ENCODE measurements at places on chromosomes 7 and 10.

- DNase-seq: peak; percentile 53
Measured at GRCh38 chr10:100391163-100392002, 44.4 kb downstream of the SCD start.

- DNase-seq: no peak
Measured at GRCh38 chr7:49295146-49295545, 370.8 kb downstream of the CDC14C start.

DNA sequence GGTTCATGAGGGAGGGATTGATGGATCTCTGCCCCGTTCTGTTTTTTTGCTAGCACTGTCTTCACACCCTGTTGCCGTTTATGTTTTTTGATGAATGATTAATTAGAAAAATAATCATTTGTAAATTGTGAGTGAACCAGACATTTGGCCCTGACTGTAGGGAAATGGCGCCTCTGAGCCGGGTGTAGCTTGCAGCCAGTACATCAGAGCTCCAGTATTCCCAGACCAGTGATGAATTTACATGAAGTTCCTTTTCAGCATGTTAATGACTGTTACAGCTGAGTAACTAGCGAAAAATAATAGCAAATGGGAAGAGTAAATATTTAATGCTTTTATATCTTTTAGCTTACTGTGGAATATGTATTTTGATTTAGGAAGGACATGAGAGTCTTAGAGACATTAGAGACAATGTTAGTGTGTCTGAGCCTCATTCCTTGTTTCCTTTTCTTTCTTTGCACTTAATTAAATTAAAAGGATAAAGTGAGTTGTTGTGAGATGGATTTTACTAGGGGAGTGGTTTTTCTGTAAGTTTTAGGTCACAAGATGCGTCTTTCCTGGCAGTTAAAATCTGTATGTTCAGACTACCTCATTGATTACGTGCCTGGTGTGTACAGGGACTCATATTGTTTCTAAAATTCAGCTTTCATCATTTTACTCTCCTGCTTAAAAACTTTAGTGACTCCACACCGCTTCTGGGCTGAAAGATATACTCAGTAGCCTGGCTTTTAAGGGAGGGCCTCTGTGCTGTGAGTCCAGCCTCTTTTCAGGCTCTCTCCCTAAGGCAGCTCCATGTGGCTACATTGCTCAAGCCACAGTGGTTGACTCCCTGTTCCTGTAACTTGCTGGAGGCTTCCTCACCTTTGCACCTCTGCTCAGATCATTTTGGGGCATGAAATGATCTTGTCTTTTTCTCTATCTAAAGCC, 86.4 kb downstream of the AUTS2 start:
- no peak for DNase-seq

- no peak for DNase-seq
Measured at GRCh38 chr7:2974093-2974819, 69.4 kb downstream of the CARD11 start.

DNA sequence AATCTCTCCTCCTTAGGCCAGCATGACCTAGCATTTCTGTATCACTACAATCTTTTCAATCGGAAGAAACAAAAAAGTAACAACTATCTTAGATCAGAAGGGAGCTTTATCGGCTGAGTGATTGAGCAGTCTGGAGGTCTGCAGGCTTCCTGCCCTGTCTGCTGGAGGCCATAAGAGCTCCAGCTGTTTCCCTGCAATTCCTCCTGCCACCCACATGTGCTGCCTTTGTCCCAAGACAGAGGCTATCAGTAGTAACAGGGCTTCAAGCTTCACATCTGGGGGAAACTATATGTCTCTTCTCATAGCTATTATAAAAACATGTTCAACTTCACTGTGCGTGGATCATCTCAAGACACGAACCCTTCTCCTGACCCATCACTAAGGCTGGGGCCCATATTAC, 70.1 kb upstream of the VWC2 start:
- DNase-seq: no peak

- DNase-seq: no peak
Measured at GRCh38 chr10:26792758-26793495, 67.8 kb downstream of the ABI1 start.

GRCh38 chr7:139598642-139599041, 75.2 kb downstream of the CLEC2L start:
- DNase-seq: no peak

DNA sequence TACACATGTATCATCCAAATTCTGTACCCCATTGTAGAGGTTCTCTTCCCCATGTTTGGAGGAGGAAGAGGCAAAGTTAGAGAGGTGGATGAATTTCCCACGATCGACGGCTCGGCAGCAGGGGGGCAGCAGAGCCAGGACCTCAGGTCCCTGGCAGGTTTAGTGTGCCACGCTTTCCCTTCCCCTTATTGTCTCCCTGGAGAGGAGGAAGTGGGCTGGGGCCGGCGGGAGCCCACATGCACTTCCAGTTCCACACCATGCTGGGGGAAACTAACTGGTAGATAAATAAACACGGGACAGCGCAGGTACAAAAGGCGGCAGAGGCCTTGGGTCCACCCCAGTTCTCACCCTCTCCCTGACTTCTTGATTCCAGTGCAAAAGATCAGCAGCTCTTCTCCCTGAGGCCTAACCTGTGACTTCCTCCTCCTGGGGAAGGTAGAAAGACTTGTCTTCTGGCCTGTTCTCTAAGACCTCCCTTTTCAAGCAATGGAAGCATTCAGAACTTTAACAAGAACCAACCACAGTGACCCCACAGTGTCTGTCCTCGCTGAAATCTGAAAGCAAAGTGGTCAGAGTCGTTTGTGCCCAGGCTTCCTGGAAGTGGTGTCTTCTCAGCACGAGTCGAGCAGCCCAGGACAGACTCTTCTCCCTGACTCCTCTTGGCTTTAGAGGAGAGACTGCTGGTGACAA, 30.5 kb upstream of the SRGN start:
- no peak for DNase-seq

DNA sequence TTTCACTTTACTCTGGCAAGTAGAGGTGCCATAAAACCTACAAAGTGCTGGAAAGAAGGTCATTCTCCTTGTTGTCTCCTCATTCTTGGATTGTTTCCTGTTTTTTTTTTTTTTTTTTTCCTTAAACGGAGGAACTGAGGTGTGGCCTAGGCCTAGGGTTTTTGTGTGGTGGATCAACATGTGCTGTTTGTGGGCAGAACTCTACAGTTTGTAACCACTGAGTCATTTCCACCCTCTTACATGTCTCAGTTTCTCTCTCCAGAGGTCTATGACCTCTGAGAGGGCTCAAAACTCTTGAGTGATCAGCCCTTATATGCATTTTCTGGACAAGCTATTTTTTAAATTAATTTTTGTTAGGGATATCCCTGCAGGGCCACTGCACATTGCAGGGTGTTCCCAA, 296.0 kb downstream of the PPP1R3A start:
- no peak for DNase-seq

DNA sequence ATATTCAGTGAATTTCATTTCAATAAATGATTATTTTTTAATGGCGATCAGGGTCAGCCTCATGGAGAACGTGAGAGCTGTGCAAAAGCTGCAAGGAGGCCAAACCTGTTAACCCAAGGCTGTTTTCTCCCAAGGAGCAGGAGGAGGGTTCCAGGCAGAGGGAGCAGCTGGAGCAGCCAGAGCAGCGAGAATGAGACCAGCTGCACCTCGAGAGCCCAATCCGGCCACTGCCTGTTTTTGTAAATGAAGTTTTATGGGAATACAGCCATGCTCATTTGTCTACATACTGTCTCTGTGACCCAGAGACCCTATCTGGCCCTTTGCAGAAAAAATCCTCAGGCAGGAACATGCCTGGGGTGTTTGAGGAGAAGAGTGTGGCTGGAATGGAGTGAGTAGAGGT, 104.9 kb downstream of the GRK5 start:
- no peak for DNase-seq

- peak; percentile 92 for DNase-seq
Measured at GRCh38 chr7:142782922-142783900, 12.4 kb downstream of the PRSS2 start.

DNA sequence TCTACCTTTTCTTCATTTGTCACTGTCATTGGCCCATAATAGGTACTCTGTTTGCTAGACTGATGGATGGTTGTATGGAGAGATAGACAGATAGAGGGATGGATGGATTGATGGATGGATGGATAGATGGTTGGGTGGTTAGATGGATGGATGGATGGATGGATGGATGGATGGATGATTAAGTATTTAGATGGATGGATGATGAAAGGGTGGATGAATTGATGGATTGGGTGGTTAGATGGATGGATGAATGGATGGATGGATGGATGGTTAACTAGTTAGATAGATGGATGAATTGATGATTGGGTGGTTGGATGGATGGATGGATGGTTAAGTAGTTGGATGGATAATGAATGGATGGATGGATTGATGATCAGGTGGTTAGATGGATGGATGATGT, 334.7 kb upstream of the AUTS2 start:
- DNase-seq: no peak

GRCh38 chr7:13421776-13422175, 567.7 kb downstream of the ETV1 start:
- DNase-seq: no peak

DNA sequence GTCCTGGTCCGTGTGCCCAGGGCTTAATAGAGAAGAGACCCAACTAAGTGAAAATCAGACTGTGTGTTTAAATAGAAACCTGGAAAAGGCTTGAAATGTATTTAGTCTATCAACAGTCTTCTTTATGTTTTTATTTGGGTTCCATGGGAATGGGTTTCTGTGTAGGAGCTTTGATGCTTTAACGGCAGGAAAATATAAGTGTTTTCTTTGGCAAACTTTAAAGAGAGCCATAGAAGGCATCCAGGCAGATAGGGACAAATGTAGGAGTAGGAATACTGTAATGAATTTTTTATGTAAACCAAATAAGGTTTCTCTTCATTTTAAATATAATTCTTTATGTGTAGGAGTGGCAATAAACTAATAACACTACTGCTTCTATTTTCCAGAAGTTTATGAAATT, 989.0 kb downstream of the GATA3 start:
- DNase-seq: no peak

DNA sequence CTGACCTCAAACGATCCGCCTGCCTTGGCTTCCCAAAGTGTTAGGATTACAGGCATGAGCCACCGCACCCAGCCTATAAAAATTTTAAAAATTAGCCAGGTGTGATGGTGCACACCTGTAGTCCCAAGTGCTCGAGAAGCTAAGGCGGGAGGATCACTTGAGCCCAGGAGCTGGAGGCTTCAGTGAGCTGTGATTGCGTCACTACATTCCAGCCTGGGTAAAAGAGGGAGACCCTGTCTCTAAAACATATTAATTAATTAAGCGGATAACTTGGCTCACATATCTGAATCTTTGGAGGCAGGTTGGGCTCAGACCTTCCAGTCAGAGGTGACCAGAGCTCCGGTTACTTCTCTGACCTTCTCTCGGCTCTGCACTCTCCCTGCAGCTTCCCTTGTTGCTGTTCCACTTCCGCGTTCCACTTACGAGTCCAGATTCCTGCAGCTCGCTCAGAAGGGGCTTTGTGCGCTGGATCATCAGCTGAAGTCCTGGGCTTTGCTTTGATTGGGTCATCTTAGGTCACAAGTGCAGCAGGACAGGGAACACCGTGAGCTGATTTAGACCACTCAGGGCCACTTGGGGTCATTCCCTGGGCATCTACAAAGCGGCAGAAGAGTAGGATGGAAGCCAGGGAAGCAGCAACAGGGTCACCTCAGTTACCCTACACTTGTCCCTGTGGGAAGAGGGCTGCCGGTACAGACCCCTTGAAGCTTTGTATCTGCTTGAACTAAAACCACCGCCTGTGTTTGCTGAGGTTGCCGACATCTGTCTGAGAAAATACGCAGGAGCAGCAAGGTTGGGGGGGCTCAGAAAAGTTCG, 2.0 kb upstream of the ARPC1B start:
- DNase-seq: no peak

DNA sequence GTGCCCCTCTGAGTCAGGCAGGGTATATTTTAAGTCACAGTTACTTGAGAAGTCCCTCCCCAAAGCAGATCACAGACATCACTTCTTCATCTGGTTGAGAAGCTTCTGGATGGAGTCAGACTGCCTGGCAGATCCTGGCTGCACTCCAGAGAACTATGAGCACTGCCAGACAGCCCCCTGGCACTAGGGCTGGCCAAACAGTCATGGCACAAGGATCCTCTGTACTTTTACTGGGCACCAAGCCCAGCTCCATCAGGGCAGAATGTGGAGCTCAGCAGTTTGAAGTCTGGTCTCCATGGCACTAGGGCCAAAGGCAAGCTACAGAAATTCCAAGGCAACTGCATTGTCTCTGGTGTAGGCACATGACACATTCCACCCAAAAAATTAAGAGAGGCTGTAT, 162.1 kb downstream of the NRG3 start:
- no peak for DNase-seq

DNA sequence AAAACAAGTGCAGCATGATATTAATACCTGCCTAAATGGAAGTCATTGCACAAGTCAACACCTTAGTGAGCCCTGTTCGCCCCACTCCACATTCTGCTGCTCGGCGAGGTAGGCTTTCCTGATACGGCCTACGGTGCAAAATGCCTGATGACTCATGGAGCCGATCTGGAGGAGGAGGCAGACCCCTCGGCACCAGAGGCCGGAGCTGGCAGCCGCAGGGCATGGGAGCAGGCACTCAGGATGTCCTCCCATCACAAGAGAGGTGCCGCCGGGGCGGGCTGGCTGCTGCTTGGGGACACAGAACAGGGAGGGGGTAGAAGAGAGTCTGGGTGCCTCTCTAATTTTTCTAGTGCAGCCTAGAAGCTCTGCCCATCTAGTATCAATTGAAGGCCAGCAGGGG, 418.5 kb upstream of the MGMT start:
- DNase-seq: no peak

DNA sequence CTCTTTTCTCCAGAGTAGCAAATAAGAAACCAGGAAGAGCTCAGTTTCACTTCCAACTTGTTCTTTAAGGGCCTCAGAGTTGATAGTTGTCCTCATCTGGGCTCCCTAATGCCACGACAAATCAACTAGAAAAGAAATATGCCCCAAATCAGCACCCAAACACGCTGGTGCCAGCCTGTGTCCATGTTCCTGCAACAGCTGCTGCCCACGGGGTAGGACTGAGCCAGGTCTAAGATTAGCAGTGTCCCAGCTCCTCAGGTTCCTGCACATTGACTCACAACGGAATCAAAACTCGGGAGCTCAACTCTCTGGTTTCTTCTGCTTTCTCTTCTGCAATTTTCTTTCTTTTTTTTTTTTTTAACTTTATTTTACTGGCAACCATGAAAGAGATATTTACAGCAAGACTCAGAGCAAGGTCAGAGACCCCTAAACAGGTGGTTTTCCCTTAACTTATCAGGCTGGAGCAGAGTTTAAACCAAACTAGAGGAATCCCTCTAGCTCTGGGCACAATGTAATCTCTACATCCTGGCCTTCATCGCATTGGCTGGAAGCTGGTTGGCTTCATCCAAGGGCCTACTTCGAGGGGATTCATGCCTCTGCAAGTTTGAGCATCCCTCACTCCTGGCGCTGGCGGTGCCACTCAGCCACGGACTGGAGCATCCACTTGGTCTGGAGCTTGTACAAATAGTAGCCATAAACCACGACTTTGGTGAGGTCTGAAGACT, 126.1 kb downstream of the PFKFB3 start:
- DNase-seq: no peak

DNA sequence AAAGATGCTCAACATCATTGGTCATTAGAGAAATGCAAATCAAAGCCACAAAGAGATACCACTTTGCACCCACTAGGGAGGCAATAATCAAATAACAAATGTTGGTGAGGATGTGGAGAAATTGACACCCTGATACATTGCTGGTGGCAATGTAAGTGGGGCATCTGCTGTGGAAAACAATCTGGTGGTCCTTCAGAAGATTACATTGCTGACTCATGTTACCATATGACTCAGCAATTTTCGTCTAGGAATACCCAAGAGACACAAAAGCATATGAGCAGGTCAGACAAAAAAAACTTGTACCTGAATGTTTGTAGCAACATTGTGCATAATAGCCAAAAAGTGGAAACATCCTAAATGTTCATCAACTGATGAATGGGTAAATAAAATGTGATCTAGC, 4.9 kb upstream of the CLDN3 start:
- DNase-seq: no peak

All from osteocyte (in vitro differentiated cells).